CD4-positive, alpha-beta T cell (primary cell): ENCODE measurements at places on chromosomes 4 and X. TPM values are rescaled to one million over a fixed set of nuclear protein-coding genes. Genes with fewer than 3 reads are reported as not detected.

DNA sequence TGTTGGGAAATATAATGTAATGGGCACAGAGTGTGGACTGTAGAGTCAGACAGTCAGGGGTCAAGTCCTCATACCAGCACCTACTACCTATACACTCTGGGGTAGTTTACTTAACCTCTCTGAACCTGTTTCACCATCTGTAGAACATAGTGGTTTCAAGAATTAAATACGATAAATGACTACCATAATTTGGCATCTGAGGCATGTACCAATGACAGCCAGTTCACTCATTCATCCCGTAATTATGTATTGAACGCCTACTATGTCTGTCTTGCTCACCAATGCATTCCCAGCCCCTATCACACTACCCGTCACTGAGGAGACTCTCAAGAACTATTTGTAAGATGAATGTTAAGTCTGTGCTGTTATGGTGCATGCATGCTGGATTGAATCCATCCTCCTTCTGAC, 2.0 kb upstream of the FGB start:
- no peaks in the 10 kb centered on the region for H3K4me1 ChIP-seq
- H3K27ac ChIP-seq = no peak overlapping the region
- no peak overlapping the region for H3K4me3 ChIP-seq
- DNase-seq = no peak

- no peaks in the 10 kb centered on the region for H3K27me3 ChIP-seq
- no peak overlapping the region for H3K27ac ChIP-seq
- no peak for DNase-seq
- no peak overlapping the region for H3K4me3 ChIP-seq
- H3K36me3 ChIP-seq = no peaks in the 10 kb centered on the region
Observed at GRCh38 chrX:29852767-29853166, 362.6 kb upstream of the MAGEB2 start.

The BGN gene
- total RNA-seq = not detected

The HNRNPD gene
- 244 TPM for total RNA-seq
